ENCODE measurements at places on chromosomes 7 and 10. TPM values are rescaled to one million over a fixed set of nuclear protein-coding genes. Genes with fewer than 3 reads are reported as not detected.

The GRID2IP gene
- 0.72 TPM for polyA plus RNA-seq

The ABCC2 gene
- 6.9 TPM for polyA plus RNA-seq

The IGFBP3 gene
- not detected for polyA plus RNA-seq

The CALHM2 gene
- 3.4 TPM for polyA plus RNA-seq

The HOXA1 gene
- 0.07 TPM for polyA plus RNA-seq

The CUZD1 gene
- 0.92 TPM for polyA plus RNA-seq

Data from B cell (primary cell).